ENCODE measurements at places on chromosomes 13 and 19.

- DNase-seq, result no peak
Measured at GRCh38 chr13:100809129-100809390, 134.5 kb upstream of the TMTC4 start.

GRCh38 chr13:25581351-25581750 lies 209.6 kb downstream of the ATP8A2 start:
- DNase-seq, result no peak

GRCh38 chr19:10003271-10003670 lies 7.0 kb downstream of the COL5A3 start:
- no peak for DNase-seq

- no peak for DNase-seq
Measured at GRCh38 chr13:33543089-33543459, 257.5 kb upstream of the STARD13 start.

- DNase-seq, result no peak
Measured at GRCh38 chr13:32028711-32029110, 2.9 kb upstream of the FRY start.

GRCh38 chr19:48501494-48502349 lies 9.9 kb downstream of the LMTK3 start:
- no peak for DNase-seq

- no peak for DNase-seq
Measured at GRCh38 chr13:47004540-47004939, 107.7 kb upstream of the HTR2A start.

GRCh38 chr19:12092956-12093355 lies 28.4 kb downstream of the ZNF844 start:
- no peak for DNase-seq

DNA sequence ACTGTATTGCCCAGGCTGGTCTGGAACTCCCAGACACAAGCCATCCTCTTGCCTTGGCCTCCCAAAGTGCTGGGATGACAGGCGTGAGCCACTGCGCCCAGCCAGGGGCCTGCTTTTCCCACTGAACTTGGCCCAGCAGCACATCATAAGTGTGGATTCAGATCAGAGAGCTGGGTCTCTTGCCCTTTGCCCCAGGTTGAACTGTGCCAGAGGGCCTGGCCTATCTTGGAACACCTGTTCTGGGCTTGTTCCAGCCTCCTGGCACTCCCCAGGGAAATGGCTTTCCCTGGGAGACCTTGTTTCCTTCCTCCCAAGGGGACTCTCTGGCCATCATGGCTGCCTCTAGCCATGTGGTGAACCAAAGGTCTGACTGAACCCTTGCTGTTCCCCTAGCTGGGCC lies 3.4 kb downstream of the CC2D1A start:
- DNase-seq, result no peak

DNA sequence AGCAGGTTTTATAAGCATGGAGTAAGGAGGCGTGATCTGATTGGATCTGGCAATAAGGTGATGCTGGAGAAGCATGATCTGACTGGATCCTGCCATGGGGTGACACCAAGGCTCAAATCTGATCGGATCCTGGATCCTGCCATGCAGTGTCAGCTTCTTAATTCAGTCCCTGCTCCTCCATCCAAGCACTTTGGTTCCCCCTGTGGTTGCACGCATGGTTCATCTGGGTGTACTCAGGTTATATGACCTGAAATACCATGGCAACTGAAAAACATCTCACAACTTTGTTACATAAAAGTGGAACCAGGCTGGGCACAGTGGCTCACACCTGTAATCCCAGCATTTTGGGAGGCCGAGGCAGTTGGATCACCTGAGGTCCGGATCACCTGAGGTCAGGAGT lies 17.6 kb upstream of the KLK4 start:
- no peak for DNase-seq

DNA sequence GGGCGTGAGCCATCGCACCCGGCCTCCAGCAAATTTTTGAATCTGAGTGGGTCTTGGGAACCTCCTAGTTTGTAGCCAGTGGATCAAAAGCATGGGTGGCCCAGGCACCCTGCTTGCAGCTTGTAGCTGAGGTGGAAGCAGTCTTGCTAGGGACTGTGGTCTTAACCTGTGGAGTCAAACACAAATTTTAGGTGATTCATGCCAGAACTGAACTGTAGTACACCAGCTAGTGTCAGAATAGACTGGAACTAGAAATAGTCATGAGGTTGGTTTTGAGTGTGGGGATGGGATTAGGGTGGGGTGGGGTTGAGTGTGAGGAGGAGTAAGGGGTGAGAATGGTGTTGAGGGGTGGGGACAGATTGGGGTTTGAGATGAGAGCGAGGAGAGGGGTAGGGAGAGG lies 5.8 kb downstream of the LIM2 start:
- no peak for DNase-seq

GRCh38 chr19:54877471-54877870 lies 3.4 kb downstream of the FCAR start:
- no peak for DNase-seq

DNA sequence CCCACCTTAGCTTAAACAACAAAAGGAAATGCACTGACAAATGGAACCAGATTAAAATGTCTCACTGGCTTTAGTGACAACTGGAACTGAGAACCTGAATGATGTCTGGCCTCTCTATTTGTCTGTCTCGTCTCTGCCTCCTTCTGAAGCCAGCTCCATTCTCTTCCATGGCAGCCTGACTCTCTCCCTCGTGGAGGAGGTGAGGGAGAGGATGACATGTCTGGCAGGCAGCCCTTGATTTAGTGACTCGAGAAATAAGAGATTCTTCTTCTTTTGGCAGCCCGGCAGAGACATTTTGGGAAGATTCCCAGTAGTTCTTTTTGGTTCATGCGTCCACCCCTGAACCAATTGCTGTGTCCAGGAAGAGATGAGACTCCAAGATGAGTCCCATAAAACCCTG lies 131.7 kb downstream of the KLF5 start:
- no peak for DNase-seq

- no peak for DNase-seq
Measured at GRCh38 chr13:80100636-80101035, 240.3 kb downstream of the SPRY2 start.

- no peak for DNase-seq
Measured at GRCh38 chr19:40836754-40837429, 13.4 kb downstream of the CYP2A6 start.

DNA sequence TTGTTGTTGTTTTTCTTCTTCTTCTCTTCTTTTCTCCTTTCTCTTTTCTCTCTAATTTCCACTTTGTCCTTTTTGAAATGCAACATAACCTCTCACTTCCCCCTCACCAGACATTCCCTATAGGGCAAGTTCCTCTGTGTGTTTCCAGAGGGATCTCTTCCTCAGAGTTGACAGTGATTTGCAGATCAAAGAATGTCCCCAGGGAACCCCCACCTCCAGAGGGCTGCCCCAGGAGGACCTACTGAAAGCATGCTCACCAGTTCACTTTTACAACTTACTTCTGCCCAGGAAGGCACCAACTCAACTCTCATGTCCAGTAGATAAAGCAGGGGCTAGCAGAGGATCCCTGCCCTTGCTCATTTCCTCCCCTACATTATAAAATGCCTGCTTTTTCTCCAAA lies 1648.0 kb downstream of the PCDH9 start:
- DNase-seq, result no peak

- DNase-seq, result no peak
Measured at GRCh38 chr13:112897956-112898620, 70.9 kb upstream of the MCF2L start.

All from stimulated activated CD8-positive, alpha-beta memory T cell treated with anti-CD3 and anti-CD28 coated beads, Interleukin-15, amount 100 ng/mL, for 1 hour (primary cell).